ENCODE measurements at places on chromosomes 3 and 15.
A peak's percentile ranks its signal among the peaks of the same experiment; 100 is the strongest.

- DNase-seq, result no peak
Measured at GRCh38 chr15:69608661-69609060, 156.0 kb downstream of the RPLP1 start.

- DNase-seq, result no peak
Measured at GRCh38 chr3:105764378-105765307, 104.2 kb downstream of the CBLB start.

DNA sequence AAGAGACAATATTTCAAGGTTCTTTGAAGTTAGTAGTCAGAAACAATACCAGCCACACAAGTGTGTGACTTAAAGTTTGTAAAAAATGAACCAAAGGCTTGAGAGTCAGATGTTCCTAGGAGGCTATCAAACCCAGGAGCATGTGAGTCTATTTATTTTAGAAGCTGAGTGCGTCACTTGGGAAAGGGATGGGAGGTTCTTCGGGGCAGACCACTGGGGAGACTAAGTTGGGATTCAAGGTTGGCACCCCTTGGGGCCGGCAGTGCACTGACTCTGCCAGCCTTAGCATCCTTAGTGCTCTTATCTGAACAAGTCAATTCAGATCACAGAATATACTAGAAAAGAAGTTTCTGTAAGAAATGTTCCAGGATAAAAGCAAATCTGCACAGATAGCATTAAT is 50.1 kb upstream of the POLR2M start:
- DNase-seq, result no peak

DNA sequence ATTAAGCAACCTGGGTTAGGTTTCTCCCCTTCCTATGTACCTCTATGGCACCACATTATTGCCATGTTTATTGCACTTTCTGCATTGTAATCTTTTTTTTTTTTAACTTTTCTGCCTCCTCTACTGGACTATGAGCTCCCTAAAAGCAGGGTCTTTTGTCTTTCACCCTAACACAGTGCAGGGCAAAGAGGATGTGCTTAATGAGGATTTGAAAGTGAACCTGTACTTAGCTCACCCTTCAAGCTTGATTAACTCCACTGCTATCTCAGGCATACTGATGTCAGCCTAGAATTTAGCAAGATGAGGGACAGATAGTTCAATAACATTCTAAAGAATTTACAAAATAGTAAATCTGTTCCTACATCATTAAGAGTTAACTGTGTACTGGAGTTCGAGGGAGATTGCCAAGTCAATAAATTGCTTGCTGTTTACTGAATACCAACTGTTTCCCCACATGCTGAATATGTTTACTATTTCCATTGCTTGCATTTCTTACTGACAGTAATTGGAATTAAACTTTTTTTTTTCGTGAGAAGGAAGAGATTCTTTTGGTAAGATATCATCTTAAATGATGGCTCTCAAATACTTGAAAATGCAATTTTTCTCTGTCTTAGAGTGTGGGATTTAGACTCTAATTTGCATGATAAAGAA is 15.7 kb upstream of the PPARG start:
- DNase-seq, result no peak

- no peak for DNase-seq
Measured at GRCh38 chr3:136078421-136079364, 113.2 kb downstream of the PPP2R3A start.

DNA sequence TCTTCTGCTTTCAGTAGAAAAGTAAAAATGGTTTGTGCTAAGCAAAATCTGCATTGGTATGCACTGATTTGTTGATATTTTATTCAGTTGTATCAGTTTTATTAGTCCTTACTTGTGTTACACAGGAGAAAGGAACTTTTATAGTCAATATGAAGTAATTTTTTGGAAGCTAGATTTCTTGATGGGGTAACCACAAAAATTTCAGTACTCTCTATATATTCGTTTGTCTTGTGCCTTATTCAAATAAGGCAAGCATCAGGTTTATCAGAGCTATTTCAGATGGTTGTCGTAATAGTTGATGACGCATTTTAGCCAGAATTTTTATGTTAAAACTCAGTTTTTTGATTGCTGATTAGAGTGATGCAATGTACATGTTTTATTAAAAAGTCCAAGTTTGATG is 50.7 kb upstream of the NIPA1 start:
- no peak for DNase-seq

GRCh38 chr3:178129109-178129508 is 407.1 kb upstream of the KCNMB2 start:
- no peak for DNase-seq

DNA sequence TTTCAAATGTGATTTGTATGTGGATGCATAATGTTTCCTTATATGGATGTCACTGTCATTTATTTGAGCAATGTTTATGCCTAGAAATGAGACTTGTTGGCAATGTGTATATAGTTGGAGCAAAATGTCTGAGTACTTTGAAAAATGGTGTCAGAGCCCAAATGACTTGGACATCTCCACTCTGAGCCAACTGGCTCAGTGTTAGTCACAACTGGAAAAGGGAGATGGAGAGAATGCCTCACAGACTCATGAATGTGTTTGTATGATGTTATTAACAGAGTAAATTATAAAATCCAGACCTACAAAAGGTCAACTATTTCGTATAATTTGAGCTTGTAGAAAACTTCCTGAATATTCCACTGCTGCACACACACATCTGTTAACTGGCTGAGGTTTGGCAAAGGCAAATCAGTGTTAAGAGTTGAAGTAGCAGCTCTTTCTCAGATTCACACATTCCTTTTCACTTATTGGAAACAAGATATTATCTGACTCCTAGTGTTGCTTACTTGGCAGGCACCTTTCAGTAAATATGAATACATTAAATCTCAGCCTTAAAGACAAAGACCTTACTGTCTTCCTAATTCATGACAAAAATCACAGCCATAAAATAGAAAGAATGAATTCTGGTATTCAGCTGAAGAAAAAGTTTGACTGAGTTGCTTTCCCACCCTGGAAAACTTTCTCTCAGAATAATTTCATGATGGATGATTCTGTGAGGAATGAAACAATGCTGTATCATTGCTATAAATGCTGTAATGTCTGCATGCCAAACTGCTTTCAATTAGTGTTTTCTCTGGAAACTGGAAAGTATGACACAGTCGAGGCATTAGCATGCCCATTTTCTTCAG is 27.0 kb downstream of the ADIPOQ start:
- no peak for DNase-seq

GRCh38 chr15:54046093-54046492 is 67.9 kb downstream of the UNC13C start:
- DNase-seq, result no peak

- no peak for DNase-seq
Measured at GRCh38 chr3:47016086-47016933, 36.8 kb downstream of the NBEAL2 start.

DNA sequence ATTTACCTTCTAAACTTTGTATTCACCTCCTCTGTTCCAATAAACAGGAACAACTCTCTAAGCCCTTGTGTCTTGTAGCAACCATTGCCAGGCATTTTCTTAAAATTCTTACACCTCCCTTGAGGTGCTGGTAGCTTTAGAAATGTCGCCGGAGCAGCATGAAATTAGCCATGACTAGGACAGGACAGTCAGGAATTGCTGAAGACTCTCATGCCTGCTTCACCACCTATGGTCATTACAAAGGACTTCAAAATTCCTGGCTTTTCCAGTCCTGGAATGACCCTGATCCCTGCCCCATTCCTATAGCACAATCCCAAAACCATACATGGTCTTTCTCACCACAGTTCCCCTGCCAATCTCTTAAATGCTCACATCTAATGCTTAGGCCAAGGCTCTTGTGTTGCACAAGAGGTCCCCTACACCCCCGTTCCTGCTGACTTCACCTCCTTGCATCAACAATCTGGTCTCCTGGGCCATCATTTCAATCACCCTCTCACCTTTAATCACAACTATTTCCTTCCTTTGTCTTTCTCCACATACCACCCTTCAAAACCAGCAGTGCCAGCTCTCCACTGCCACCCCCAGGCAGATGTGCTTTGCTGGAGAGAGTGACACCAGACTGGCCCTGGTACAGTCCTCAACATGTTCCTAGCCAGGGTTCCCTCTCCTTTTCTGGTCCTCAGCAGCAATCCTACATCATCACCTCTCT is 113.2 kb upstream of the TJP1 start:
- no peak for DNase-seq

DNA sequence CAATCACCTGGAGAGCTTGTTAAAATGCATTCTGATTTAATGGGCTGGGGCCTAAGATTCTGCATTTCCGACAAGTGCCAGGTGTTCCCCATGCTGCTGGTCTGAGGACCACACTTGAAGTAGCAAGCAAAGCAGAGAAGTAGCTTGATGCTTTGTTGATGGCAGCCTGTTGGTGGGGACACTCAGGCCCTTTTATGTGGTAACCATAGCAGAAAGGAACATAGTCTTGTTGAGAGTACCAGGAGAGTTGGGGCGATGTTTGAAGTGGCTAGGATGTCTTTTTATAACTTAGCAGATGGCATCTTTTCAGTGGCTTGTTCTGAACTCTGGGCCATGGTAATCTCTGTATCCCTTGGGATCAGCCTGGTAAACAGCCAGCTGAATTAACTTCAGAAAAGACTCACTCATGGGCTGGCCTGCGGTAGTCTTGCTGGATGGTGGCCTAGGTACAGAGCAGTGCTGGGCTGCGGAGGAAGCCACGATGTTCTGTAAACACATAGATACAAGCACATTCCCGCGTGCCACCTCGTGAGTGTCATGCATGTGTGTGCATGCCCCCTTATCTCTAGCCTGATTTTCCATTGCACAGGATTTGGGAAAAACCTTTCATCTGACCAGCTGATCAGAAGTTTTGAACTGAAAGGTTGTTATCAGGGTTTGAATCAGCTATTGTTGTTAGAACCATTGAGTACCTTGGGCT is 292.4 kb upstream of the LRRFIP2 start:
- no peak for DNase-seq

DNA sequence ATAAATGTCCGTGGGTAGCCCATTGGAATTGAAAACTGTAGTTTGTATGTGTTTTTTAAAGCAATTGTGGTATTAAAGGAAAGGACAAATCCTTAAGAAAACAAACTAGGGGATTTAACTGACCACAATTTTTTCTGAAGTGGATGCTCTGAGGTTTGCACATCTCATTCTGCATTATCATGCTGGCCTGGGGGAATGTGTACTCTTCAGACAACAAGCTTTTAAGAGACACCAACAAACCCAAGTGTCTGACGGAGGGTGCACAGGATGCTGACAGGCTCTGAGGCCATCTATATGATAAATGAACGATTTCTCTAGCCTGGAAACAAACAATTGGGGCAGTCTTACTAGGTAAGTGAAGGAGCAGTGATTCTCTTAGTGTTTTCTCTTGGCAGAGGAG is 9.1 kb downstream of the LINS1 start:
- DNase-seq, result no peak

- no peak for DNase-seq
Measured at GRCh38 chr15:93144463-93145236, 55.6 kb upstream of the RGMA start.

GRCh38 chr15:80518522-80518921 is 114.3 kb downstream of the ARNT2 start:
- DNase-seq, result no peak

GRCh38 chr15:58475573-58476524 is 44.1 kb downstream of the LIPC start:
- peak; percentile 67 for DNase-seq

- no peak for DNase-seq
Measured at GRCh38 chr15:89299896-89300295, 34.7 kb downstream of the POLG start.

DNA sequence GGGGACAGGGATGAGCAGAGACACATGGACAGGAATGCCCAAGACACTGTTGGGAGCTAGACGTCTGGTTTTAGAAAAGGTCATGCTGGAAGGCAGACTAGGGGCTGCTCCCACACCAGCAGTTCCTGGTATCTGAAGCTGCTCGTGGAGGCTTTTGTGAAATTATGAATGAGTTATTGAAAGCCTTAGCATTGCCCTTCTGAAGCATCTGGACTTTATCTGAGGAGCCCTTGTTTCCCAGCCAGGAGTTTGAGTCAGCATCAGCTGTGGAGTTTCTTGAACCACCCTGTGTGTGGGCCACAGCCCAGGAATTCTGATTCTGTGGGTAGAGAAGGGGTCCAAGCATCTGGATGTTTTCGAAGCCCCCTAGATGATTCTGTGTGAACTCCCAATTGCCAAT is 258.7 kb downstream of the SLCO3A1 start:
- DNase-seq, result no peak

- DNase-seq, result no peak
Measured at GRCh38 chr15:43544266-43544665, 26.9 kb downstream of the MAP1A start.

DNA sequence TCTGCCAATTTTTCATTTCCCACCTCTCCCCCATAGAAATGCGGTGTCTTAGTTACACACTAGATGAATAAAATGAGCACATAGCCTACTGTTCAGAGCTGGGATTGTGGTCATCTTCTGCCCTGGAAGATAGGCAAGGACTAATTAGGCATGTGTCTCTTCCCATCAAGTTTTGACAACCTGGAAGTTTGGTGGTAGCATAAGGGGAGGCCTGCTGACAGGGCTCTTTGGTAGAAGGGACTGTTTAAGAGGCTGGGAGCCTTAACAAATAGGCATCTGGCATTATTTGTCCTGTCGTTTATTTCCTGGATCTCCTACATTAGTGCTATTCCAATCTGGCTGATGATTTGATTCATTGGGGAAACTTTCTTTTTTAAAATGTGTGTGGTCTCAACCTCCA is 512.3 kb downstream of the ZNF385D start:
- DNase-seq, result no peak

GRCh38 chr15:76098685-76099084 is 38.9 kb downstream of the TMEM266 start:
- no peak for DNase-seq

- no peak for DNase-seq
Measured at GRCh38 chr3:147173257-147173656, 233.1 kb downstream of the ZIC4 start.

- no peak for DNase-seq
Measured at GRCh38 chr3:195274259-195274966, 3.5 kb upstream of the XXYLT1 start.

DNA sequence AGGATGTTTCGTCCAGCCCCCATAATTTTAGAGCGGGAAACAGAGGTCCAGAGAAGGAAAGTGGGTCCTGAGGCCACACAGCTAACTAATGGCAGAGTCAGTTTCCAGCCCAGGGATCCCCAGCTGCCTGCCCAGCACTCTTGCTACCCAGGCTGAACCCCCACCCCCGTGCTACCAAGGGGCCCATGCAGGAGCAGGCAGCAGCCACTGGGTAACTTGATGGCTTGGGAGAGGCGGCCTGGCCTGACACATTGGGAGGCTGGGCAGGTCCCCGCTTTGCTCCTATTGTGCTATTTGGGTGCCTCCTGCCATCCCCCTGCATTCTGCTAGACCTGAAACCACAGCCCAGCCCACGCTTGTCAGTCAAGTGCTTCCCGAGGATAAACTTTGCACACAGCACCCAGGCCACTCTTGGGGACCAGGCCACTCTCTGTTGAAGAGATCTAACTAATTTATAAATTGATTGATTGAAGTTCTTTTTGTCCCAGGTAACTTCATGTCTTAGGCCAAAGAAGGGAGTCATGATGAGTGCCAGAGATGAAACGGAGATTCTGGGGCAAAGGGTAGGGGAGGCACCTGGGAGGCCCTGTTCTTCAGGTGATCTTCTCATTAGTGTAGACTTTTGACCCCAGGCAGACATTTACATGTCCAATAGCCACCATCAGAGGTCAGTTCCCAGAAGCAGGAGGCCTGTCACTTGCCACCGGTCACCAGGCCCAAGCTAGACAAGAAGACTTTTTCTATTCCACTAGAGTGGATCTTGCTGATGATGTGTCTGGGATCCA is 7.0 kb downstream of the PAK6 start:
- no peak for DNase-seq

Data from NCI-H2029 (cell line).